Activated T-cell treated with anti-CD3 and anti-CD28 coated beads, Interleukin-2, amount 50 U/mL, for 48 hours (primary cell): ENCODE measurements at places on chromosomes 7 and 10.

GRCh38 chr10:92108120-92108519 lies 182.8 kb downstream of the CPEB3 start:
- no peak for DNase-seq

GRCh38 chr10:22461891-22462290 lies 116.6 kb downstream of the SPAG6 start:
- no peak for DNase-seq

- peak; percentile 63 for DNase-seq
Measured at GRCh38 chr10:15585303-15585715, 134.4 kb downstream of the ITGA8 start.

DNA sequence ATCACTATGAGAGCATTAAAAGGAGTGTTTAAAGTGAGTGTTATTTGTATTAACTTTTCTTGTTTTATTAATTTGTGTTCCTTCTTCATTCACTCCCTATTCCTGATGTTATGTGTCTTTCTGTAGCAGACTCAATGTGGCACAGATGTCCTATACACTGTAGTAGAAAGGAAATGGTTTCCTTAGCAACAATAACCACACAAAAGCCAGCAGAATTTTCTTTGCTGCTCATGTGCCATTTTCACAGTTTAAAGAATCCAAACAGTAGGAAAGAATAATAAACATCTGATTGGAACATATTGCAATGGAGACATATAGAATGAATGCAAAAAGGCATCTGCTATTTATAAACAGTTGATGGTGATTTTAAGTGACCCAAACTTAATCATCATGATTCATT lies 763.6 kb downstream of the PHTF2 start:
- no peak for DNase-seq

DNA sequence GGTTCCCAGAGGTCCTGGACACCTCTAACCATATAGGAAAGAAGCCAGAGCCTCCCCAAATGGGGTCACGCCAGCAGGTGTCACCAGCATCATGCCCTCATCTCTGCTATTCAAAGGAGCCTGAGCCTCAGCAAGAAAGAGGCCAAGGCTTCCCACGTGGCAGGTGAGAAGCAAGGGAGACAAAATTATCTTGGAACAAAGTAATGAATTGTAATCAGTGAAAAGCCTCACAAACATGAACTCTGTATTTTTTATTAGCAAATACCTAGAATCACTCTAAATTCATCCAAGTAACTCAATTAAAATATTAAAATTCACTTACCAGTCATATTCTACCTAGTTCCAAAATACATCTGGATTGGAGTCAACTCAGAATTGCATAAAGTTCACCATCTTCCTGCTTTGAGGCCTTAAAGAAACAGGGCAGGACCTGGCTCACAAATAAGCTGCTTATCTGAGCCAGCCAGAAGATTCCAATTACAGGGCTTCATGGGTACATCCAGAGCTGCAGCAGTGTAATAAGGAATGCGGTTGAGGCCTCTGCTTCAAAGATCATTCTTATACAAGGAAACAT lies 68.7 kb downstream of the SGMS1 start:
- DNase-seq = no peak

DNA sequence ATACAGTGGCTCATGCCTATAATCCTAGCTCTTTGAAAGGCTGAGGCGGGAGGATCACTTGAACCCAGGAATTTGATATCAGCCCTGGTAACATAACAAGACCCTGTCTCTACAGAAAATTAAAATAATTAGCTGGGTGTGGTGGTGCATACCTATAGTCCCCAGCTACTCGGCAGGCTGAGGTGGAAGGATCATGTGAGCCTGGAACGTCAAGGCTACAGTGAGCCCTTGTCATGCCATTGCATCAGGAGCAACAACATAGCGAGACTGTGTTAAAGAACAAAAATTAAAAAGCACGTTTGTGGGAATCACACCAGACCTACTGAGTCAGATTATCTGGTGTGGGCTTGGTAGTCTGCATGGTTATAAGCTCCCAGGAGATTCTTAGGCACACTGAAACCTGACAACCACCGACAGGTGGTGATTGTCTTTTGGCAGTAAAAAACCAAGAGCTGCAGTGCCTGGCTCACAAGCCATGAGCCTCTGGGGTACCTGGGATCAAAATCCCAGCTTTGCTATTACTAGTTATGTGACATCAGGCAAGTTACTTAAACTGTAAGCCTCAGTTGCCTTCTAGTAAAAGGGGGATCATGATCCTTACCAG lies 146.9 kb downstream of the SND1 start:
- no peak for DNase-seq

GRCh38 chr7:93442478-93443224 lies 131.9 kb downstream of the CALCR start:
- peak; percentile 43 for DNase-seq

DNA sequence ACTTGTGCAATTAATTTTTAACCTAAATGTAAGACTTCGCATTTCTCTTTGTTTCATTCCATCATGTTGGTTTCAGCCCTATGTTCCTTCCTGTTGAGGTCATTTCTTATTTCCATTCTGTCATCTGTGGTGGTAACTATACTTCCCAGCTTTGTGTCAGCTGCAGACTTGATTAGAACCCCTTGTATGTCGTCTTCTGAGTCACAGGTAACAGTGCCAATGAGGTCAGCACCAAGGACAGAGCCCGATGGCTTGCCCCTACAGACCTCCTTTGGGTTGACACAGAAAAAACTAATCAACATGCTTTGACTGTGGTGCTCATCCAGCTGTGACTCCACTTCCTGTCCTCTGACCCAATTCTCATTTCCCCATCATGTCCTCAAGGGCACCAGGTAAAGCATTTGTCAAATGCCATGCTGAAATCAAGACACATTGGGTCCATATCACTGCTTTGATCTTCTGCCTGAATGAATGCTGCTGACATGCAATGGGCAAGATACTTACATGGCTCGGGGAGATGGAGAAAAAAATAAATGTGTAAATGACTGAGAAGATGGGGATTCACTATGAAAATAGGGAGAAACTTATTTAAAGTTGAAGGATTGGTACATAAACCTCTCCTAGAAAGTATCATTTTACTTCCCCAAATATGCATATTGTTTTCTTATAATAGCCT lies 25.6 kb upstream of the CRTAC1 start:
- DNase-seq = peak; percentile 23

- DNase-seq = no peak
Measured at GRCh38 chr7:79185605-79186004, 267.9 kb downstream of the MAGI2 start.

DNA sequence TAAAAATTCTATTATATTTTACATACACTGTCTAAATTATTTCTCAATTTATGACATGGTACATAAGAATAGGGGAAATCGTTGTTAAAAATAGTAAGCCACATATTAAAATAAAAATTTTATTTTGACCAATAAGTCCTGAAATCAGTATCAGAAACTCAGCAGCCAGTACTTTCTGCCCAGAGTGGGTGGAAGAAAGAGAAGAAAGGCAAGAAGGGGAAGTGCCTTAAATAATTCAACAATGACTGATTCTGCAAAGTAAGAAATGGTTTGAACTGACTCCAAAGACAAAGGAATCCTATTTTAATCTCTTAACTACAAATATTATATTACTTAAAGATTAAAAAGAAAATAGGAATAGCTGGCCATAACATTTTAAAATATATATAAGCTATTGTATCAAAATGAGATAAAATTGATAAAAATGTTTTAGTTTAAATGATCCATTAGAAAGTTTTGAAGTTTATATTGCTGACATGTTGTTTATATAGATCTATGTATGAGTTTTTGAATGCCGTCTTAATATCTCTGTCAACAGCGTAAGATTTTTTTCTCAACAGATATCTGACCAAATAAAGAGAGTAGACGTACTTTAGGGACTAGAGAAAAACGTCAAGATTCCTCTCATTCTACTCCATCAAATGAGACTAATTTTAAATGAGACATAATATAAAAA lies 30.2 kb upstream of the NRCAM start:
- no peak for DNase-seq

GRCh38 chr10:13775786-13776775 lies 189.3 kb downstream of the PRPF18 start:
- no peak for DNase-seq

DNA sequence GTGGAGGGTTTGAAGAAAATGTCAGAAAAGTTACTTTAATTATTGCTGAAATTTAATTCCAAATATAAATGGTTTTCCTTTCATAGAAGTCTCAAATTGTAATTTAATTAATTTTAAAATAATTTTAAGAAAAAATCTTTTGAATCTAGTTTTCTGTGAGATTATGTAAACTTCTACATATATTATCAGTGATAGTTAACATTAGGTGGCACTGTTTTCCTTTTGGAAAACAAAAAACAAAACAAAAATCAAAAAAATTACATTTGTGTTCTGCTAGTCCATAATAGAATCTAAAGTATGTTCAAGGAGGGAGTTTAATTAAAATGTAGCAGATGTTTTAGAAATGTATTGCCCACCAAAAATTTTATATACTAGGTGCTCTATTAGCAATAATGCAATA lies 1456.7 kb downstream of the REEP3 start:
- DNase-seq = no peak

GRCh38 chr7:135389971-135390370 lies 119.9 kb downstream of the CNOT4 start:
- DNase-seq = no peak

DNA sequence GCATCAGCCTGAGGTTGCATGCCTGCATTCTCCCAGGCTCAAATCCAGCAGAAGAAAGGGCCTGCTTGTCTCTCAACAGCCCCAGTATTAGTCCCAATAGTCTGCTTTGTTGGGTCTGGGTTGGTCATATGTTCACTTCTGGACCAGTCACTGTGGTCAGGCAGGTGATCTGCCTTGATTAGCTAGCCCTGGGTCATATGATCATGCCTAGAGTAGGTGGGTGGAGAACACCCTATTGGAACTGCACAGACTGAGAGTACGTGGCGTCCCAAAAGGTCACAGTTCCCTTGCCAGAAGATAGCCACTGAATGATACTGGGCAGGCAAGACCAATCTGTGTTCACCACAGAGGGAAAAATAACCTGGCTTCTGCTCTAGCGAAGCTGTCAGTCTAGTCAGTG lies 80.1 kb downstream of the SH2D4B start:
- no peak for DNase-seq

- DNase-seq = no peak
Measured at GRCh38 chr10:5582736-5583135, 58.0 kb downstream of the CALML3 start.

DNA sequence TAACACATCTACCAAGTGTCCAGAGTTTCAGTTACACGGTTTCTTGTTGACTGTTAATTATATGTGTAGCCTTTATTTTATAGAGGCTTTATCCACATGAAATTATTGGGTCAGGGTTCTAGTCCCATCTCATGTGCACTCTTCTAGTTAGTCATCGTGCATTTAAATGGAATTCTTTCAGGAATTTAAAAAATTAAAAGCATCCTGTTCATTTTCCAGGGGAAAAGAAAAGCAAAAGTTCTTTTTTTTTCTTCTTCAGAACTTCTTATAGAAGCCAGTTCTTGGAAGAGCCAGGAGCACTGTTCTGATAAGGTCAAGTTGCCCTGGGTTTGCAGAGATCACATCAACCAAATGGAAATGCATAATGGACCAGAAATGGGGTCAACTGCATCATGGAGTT lies 324.7 kb downstream of the INHBA start:
- no peak for DNase-seq

- DNase-seq = no peak
Measured at GRCh38 chr7:152467225-152467624, 31.4 kb upstream of the KMT2C start.

DNA sequence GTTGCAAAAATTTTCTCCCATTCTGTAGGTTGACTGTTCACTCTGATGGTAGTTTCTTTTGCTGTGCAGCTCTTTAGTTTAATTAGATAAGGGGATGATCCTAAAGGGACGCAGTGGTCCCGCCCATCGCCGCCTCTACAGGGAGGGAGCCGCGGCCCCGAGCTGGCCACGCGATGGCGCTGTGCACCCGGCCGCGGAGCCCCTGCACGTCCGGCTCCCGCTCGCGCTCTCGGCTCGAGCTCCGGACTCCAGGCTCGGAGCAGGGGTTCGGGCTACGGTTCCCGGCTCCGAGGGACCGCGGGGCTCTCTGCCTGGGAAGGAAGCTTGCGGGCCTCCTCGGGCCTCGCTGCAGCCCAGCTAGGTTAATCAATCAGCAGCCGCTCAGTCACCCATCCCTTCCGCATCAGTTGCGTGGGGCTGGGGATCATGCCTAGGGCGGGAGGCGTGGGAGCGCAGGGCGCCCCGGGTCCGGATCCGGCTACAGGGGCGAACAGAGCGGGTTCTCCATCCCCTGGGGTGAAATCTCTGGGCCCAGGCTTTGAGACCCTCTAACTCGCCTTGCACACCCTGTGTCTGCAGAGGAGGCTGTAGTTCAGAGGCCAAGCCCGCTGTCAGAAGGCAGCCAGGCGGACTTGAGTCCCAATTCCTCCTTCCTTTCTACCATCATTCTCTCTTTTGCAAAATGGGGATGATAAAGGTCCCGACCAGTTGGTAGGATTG lies 97.9 kb downstream of the WDR11 start:
- DNase-seq = peak; percentile 81

- DNase-seq = no peak
Measured at GRCh38 chr7:128011131-128011661, 20.0 kb downstream of the LRRC4 start.

DNA sequence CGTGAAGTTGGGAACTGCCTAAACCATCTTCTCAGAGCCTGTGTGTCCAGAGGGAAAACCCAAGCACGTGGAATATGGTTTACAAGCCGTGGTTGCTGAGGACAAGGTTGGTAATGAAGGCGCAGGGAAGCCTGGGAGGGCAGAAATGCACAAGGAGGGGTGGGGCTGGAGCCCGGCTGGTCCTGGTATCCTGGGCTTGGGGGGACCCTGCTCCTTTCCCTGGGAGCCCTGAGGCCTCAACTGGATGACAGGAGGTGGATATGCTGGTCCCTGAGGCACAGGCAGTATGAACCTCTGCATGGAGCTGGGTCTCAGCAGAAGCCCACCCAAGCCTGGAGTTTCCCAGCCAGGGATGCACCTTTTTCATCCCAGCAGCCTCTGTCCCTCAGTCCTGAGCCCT lies 80.3 kb upstream of the RET start:
- DNase-seq = no peak

GRCh38 chr10:122551450-122551849 lies 9.1 kb upstream of the DMBT1 start:
- DNase-seq = peak; percentile 51

- no peak for DNase-seq
Measured at GRCh38 chr10:78934532-78934898, 134.3 kb upstream of the ZMIZ1 start.

DNA sequence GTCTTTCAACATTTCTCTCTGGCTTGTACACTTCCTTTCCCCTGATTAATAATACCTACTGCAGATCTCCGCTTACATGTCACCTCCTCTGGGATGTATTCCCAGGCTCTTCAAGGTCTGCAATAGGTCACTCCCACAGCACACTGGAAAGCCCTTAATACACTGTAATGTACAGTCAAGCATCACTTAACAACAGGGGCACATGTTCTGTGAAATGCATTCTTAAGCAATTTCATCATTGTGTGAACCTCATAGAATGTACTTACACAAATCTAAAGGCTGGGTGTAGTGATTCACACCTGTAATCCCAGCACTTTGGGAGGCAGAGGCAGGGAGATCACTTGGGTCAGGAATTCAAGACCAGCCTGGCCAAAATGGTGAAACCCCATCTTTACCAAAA lies 1.9 kb downstream of the COX15 start:
- DNase-seq = no peak
